ENCODE measurements at places on chromosomes 2 and 18.
A peak's percentile ranks its signal among the peaks of the same experiment; 100 is the strongest.

DNA sequence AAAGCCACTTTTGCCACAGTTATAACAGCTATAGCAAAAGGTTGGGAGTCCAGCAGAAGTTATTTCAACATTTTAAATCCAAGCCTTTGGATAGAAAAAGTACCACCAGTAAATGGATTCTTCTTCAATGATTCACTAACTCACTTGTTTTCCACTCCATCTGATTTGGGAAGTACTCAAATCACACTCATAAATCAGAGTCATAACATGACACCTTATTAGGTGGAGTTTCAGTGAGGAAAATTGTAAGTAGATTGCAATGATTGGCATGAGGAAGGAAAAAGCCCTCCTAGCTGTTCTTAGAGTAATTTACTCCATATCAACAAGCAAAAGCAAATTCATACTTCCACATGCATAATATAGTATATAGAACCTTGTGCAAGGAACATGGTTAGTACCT is 132.9 kb downstream of the NR4A2 start:
- no peak for DNase-seq

- no peak for DNase-seq
Measured at GRCh38 chr2:65345631-65346030, 86.8 kb downstream of the SPRED2 start.

DNA sequence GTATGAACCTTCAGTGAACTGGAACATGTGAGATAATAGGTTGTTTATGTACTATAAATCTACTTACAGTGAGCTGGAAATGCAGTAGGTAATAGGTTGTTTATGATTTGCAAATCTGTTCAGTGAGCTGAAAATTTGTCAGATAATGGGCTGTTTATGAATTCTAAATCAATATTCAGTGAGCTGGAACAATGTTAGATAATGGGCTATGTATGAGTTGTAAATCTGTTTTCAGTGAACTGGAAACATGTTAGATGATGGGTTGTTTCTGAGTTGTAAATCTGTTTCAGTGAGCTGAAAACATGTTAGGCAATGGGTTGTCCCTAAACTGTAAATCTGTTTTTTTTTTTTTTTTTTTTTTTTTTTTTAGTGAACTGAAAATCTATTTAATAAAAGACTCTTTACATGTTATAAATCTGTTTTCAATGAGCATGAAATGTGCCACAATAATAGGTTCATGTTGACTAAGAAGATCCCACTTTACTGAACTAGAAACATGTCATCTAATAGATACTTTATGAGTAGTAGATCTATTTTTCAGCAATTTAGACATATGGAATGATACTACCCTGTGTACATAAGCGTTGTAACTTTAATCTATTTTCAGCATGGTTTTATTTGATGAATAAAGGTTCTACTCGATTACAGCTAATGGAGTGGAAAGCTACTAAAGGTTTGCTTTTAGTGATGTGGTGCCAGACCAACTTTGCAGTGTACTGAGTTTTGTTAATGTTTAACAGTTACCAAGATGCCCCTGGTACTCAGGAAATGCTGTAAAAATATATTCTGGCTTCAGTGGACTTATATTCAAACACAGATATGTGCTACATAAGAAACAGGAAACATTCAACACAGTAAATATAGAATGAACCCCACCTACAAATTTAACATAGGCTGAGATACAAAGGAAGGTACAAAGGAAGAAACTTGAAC is 1471.8 kb downstream of the LRP1B start:
- peak; percentile 19 for DNase-seq

GRCh38 chr18:6465281-6465680 is 50.6 kb upstream of the L3MBTL4 start:
- no peak for DNase-seq

DNA sequence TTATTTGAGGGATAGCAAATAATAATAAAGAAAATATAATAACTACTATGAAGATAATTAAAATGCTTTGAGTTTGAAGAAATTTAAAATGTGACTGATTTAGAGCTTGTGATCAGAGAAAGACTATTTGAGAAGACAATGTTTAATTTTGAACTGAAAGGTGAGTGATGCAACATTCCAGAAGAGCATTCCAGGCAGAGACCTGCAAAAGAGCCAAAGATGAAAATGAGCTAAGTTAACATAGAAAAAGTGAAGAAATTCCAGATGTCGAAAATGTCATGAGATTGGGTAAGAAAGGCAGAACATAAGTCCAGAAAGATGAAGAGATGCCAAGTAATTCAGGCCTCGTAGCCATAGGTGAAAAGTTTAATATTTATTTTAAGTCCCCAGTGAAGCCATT is 215.8 kb downstream of the FSIP2 start:
- DNase-seq = no peak

DNA sequence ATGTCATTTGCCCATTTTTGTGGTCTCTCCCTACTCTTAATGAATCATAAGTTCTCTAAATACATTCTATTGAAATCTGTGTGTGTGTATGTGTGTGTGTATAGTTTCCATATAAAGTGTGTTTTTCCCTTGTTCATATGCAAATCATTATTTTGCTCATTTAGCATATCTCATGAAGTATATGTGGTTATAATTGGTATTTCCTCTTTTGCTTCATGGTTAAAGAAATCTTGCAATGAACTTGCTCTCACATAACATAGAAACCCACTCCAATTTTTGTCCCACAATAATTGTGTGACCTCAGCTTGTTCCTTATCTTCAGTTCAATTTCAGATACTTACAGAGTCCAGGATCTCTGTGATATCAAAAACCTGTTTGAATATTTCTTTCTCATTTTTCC is 1.2 kb downstream of the CPO start:
- DNase-seq = no peak

DNA sequence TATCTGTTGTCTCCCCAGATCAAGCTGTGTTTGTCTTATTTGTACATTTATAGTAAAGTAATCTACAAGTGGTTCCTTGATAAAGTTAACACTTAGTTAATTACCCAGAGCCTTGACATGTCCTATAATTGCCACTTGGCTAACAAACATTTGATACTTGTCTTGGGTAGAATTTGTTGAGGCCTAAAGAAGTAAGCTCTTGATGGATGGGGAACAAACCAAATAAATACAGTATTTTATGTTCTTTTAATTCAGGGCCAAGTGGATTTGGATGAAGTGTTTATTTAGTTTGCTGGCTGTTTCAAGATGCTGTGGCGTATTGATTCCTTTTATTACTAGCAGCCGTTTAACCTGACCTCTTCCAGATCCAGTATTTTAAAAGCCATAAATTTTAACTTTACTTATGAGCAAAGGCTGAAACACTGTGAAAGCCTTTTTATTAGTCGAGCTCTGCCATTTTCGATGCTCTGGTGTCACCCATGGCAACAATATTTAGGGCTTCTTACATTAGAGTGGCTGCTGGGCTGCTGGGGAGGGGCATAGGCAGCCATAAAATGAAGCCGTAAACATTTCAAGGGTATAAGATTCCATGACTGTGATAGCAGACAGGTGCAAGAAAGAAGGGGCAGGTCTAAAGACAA is 401.6 kb upstream of the NRP2 start:
- no peak for DNase-seq

GRCh38 chr2:3641841-3642421 is 16.1 kb upstream of the ALLC start:
- no peak for DNase-seq

- DNase-seq = no peak
Measured at GRCh38 chr2:108613261-108614042, 79.2 kb downstream of the LIMS1 start.
